ENCODE measurements at places on chromosomes 2 and 18. TPM values are rescaled to one million over a fixed set of nuclear protein-coding genes. Genes with fewer than 3 reads are reported as not detected.
A peak's percentile ranks its signal among the peaks of the same experiment; 100 is the strongest.

The STRN gene
- 24.2 TPM for polyA plus RNA-seq

The HOXD13 gene
- polyA plus RNA-seq, result 0.14 TPM

The SLC5A7 gene
- 0.83 TPM for polyA plus RNA-seq

GRCh38 chr2:240873805-240874714 is 5.4 kb downstream of the AGXT start:
- peak; percentile 36 for DNase-seq

DNA sequence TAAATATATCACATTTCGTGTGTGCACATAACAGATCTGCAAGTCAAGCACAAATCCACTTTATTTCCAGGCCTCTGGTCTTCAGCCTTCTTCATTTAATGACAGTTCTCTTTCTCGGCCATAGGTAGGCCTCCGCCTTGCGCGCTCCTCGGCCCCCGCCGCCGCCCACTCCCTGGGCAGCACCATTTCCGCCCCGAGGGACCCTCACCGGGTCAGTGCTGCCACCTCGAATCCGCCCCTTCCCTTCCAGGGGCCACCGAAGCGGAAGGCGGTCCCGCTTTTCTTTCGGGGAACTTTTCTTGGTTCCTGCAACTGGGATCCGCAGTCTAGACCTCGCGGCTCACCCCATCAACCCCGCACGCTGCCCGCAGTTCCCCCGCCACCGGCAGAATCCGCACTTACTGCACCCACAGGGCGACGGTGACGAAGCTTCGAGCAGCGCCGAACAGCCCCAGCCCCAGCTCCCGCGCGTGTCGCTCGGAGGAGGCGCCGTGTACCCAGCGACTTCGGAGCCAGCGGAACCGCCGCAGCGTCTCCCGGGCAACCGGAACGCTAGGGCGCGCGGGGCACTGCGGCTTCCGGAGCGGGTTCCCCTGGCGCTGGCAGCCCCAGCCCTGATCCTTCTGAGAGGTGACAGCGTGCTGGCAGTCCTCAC is at the start of gene CDKL4:
Gene CDKL4, minus strand, starts transcription at position 502 of the 655 bp plus-strand sequence.
- DNase-seq, result no peak

- DNase-seq, result no peak
Measured at GRCh38 chr2:159959136-159959535, 103.3 kb downstream of the PLA2R1 start.

DNA sequence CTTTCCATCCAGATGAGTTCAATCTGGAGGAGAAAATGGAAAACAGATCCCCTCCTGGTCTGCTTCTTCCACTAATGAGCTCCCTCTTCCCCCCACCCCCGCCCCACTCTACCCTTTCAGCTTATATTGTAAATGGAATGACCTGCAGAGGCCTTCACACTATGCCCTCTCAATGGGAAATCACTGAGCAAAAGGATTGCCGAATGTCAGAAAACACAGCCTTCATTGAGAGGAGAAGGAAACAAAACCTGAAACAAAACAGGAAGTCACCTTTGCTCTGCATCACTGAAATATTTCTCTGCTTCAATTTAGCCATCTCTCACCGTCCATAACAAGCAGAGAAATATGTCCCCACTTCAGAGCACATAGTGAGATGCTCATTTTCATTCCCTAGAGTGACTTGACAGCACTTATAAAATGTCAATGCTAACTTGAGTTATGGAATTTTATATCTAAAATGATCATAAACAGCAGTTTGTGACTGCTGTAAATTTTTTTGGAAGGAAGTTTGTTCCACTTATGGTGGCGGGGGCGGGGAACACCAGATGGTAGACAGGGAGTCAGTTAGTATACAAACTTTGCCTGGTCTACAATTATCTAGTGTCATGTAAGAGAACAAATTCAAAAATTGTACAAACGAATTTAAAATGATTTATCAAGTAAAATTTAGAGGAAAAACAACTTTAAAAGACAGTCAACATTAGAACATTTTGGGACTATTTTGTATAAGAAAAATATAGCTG is 1.8 kb upstream of the FRZB start:
- no peak for DNase-seq

DNA sequence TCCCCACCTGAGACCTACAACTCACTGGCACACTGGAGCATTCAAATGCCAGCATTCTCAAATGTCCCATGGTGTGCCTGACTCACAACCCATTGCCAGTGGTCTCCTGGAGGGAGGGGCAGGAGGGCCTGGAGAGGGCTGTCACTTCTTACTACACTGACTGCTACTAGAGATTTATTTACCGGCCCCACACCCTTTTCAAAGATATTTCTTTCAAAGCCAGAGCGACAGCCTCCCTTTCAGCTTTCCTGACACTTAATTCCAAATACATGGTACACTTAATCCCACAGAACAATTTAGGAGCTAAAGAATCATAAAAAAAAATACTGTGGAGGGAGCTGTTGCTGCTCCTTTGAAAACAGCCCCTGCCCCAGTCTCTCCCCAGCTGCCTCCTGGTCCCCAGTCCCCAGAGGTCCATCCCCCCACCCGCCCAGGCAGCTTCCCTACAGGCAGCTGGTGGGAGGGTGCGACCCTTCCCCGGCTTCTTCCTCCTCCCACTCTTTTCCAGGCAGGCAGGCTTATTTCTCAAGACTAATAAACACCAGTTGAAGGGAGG is 129.1 kb upstream of the SMAD2 start:
- DNase-seq, result peak; percentile 54

- DNase-seq, result no peak
Measured at GRCh38 chr18:61882296-61883004, 10.4 kb downstream of the RNF152 start.

DNA sequence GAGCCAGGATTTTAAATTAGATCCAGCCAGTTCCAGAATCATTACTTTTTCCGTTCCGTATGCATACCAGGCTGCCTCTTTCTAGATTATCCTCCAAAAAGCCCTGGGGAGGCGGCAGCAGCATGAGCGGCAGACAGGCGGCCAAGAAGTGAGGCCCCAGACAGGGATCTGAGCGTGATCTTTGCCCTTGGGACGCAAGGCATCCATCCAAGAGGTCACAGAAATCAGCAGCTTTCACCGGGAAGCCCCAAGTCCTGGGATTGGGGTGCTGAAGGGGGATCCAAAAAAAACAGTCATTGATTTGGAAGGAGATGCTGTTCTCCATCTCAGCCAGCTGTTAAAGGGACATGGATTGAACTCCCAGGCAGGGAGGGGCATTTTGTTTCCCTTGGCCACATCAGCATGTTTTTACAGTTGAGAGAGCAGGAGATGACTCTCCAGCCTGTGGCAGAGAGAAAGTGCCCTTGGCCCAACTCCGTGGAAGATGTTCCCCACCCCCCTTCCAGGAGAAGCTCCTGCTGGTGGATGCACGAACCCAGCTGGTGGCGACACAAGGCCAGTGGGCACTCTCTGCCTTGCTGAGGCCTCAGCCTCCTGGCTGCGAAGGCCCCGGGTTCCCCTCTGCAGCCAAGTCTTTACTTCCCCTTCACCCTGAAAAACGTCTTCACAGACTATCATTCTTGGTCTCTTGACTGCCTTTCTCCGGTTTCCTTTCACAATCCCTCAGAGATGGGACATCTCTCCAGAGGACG is 265.6 kb downstream of the ANAPC1 start:
- no peak for DNase-seq

DNA sequence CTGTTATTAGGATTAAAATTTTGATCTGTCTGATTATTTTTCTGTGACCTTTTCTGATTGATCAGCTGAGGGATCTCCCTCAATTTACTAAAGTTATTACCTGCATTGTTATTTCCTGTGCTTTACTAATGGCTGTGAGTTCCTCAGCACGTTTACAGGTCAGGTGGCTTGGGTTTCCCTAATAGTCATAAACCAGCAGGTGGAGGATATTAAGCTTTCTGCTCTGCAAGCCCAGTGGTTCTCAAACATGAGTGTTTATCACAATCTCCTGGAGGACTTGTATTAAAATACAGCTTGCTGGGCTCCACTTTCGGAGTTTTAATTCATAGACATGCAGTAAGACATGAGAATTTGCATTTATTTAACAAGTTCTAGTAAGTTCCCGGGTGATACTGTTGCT is 22.4 kb upstream of the UGP2 start:
- DNase-seq, result no peak

GRCh38 chr18:21463718-21464117 is 136.8 kb downstream of the ESCO1 start:
- no peak for DNase-seq

- peak; percentile 39 for DNase-seq
Measured at GRCh38 chr2:235005603-235006259, 53.9 kb downstream of the SH3BP4 start.

GRCh38 chr2:62526531-62527381 is 20.8 kb upstream of the TMEM17 start:
- no peak for DNase-seq

GRCh38 chr2:17912266-17912691 is 33.8 kb downstream of the KCNS3 start:
- no peak for DNase-seq

- no peak for DNase-seq
Measured at GRCh38 chr2:161257123-161257952, 50.9 kb upstream of the PSMD14 start.

All from renal cortex interstitium (tissue), 15 donors.